ENCODE measurements at places on chromosomes 13 and 19.

GRCh38 chr13:81872581-81872980, 1531.7 kb upstream of the SPRY2 start:
- no peak for DNase-seq

GRCh38 chr13:36217456-36217855, 3.1 kb upstream of the SOHLH2 start:
- DNase-seq, result no peak

- no peak for DNase-seq
These were observed 14.7 kb downstream of the ATP11A start for GRCh38 chr13:112704308-112705145.

DNA sequence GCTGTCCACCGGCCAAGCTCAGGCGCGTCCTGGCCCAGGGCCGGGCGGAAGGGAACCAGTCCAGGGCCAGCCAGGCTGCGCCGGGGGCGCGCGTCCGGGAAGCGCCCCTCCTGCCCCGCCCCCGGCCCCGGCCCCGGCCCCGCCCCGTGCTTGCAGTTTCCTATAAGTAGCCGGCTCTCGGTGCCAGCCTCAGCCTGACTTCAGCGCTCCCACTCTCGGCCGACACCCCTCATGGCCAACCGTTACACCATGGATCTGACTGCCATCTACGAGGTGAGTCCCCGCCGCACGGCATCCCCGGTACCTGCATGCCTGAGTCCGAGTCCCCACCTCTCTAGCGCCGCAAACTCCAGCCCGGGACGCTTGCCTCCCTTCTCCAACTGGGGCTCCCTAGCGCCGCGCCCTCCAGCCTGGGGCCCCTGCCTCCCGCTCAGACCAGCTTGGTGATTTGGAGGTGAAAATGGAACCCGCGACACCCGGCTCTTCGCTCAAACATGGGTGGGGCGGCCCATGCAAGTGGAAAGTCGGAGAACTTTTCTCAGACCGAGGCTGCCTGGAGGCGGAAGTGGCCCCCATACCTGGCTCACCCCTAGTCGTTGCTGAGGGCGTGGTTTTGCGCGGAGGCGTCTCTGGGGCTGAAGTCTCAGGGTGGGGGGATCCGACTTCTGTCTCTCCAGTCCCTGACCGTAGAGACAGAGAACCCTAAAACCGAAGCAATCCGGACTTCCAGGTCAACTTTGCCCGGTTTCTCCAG, at the start of gene ZFP36:
TSS of gene ZFP36 (plus strand) at position 192 of the 754 bp plus-strand sequence. CDS start at position 250, 58 bp downstream.
- peak; percentile 89 for DNase-seq

DNA sequence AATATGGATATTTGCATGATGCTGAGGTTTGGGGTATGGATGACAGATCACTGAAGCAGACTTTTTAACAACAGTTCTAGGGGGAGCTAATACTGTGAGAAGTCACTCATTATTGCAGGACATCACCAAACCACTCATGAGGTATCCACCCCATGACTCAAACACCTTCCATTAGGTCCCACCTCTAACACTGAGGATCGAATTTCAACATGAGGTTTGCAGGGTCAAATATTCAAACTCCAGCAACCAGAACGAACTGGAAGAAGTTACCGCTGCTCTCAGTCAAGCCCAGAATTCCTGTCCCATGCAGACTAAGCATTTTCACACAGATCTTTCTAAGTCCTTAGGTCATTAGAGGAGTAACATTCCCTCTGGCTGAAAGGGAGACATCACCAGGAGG, 758.9 kb downstream of the UQCRFS1 start:
- DNase-seq, result no peak
